K562 (cell line): ENCODE measurements at places on chromosomes 2 and 18. TPM values are rescaled to one million over a fixed set of nuclear protein-coding genes. Genes with fewer than 3 reads are reported as not detected.

ATP5MC3 gene
- total RNA-seq = 1,012 and 1,047 TPM in 2 replicates

IDH1 gene
- 75.1 and 80.8 TPM in 2 replicates for total RNA-seq

ZNF236 gene
- 8.4 and 8.7 TPM in 2 replicates for total RNA-seq

HOXD3 gene
- total RNA-seq = not detected in 2 replicates

CHST9 gene
- total RNA-seq = not detected in 2 replicates

POTEC gene
- total RNA-seq = not detected in 2 replicates

TTN gene
- total RNA-seq = 0.07 and 0.20 TPM in 2 replicates

OSBPL6 gene
- 12.6 TPM in 2 replicates for total RNA-seq
